ENCODE measurements at places on chromosomes 1 and 21. TPM values are rescaled to one million over a fixed set of nuclear protein-coding genes. Genes with fewer than 3 reads are reported as not detected.

The FAM89A gene
- 11.6 TPM for total RNA-seq

GRCh38 chr1:193079187-193079586 lies 19.8 kb downstream of the RO60 start:
- ATAC-seq = no peak

DNA sequence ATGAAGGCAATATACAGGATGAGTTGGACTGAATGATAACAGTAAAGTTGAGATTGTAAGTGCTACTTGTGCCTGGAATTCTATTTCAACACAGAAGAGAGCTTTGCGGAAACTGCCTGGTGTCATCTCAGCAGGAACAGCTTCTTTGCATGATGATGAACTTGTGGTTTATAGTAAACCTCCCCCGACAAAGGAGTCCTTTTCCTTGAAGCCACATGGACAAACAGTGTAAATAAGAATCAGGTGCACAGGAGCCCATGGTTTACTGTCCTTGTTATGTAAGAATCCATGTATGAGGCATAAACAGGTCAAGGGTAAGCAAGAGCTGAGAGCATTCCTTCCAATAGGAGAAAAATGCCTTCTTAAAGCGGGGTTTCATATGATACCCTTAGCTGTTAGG lies 66.2 kb downstream of the PCNX2 start:
- ATAC-seq = no peak

The LCE2A gene
- total RNA-seq = not detected
